ENCODE measurements at places on chromosomes 6 and 20. TPM values are rescaled to one million over a fixed set of nuclear protein-coding genes. Genes with fewer than 3 reads are reported as not detected.
A peak's percentile ranks its signal among the peaks of the same experiment; 100 is the strongest.

- no peak for DNase-seq
Observed at GRCh38 chr6:110628330-110628729, 151.9 kb upstream of the SLC22A16 start.

DNA sequence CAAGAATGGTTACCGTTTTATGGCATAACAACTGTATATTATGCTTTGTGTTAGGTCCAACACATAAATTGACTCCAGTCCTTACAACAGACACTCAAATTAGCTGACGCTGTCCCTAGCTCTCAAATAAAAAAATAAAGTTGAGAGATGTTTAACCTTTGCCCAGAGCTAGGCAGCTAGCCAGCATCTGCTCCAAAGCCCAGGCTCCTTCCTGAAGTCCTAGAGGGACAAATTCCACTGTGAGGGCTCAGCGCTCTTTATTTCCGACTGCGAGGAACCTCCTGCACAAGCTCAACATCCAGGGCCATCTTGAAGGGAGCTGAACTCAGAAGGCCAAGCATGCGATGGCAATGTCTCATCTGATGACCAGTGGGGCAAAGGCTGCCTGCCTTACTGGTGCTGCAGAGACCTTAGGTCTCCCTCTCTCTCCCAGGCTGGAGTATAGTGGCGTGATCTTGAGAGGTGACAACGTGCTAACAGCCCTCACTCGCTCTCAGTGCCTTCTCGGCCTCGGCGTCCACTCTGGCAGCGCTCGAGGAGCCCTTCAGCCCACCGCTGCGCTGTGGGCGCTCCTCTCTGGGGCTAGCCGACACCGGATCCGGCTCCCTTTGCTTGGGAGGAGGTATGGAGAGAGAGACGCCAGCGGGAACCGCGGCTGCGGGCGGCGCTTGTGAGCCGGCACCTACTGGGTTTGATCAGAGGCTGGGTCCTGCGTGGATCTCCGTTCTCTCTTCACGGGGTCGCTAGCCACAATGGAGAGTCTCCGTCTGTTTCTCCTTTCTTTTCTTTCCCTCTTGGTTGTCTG, 24.7 kb upstream of the GFOD1 start:
- no peak for DNase-seq

- no peak for DNase-seq
Observed at GRCh38 chr20:36950414-36951197, 902 bp downstream of the SAMHD1 start.

GRCh38 chr20:64256282-64256935, 861 bp downstream of the PCMTD2 start:
- no peak for DNase-seq

Gene THEMIS
- total RNA-seq, result under 0.01 TPM

Gene JPH2
- total RNA-seq, result under 0.01 TPM

Gene OR2H1
- total RNA-seq, result not detected

Gene RAB44
- 10.5 TPM for total RNA-seq

DNA sequence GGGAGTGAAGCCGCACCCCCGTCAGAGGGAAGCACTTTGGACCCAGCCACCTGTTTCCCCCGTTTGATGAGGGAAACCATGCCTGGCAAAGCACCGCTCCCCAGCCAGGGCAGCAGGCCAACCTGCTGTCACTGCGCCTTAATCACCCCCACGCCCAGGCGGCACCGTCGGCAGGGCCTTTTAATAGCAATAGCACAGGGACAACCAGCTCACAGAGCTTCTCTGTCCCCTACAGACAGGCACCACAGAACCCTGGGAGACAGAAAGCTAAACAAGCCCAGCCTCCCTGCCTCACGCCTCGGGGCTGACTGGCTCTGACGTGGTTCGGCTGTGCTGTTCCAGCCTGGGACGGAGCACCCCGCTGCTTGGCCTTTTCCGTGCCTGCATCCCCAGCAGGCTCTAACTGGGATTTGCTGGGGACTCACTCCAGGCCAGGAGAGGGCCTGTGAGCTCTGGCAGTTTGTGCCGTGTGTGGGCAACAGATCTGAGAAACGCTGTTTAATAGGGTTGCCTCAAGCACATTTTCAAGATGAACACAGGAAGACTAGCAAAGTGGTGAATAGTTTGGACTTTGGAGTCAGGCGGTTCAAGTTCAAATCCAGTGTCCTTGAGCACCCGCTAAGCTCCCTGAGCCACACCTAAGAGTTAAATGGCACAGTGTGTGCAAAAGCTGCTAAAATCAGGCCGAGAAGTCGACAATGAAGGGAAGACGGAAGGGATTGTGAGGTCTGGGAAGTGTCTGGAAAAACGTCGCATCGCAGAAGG, 223.8 kb downstream of the NRN1 start:
- peak; percentile 51 for DNase-seq

GRCh38 chr6:136014454-136015437, 163.2 kb downstream of the PDE7B start:
- DNase-seq, result no peak

DNA sequence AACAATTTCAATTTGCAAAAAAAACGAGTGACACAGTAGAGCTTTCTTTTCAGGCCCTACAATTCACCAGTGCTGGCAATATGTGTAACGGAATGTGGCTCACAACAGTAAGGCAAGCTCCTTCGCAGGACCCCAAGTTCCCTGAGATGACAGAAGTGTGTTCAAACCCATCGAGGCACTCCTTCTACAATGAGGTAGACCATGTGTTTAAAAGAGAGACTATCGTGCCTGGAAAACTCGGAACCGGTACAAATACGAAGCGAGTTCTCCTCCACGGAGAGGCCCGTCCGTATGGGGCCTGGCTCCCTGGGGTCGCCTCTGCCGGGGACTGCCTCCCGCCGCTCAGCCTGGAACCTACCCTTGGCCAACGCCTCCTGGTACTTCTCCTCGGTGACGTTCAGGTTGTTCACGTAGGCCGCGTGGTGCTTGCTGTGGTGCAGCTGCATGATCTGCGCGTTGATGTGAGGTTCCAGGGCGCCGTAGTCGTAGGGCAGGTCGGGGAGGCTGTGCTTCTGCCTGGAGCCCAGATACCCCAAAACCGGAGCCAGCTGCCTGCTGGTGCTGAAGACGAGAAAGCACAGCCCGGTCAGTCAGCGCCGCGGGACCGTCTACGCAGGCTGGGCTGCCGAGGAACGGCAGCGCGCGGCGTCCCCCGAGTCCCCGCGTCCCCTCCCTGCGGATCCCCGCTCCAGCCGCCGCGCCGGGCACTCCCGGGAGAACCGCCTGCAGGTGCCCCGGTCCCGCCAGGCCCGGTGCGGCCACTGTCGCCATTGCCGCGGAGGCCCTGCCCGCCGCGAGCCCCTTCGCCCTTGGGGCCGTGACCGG, 526 bp downstream of the SOD2 start:
- peak; percentile 31 for DNase-seq

GRCh38 chr6:81998432-81998831, 246.0 kb upstream of the TENT5A start:
- no peak for DNase-seq

GRCh38 chr6:168078943-168079405, at the start of gene FRMD1:
TSS of gene FRMD1 (minus strand) at chr6:168079212. CDS start at chr6:168079094, 118 bp downstream.
- DNase-seq, result no peak

DNA sequence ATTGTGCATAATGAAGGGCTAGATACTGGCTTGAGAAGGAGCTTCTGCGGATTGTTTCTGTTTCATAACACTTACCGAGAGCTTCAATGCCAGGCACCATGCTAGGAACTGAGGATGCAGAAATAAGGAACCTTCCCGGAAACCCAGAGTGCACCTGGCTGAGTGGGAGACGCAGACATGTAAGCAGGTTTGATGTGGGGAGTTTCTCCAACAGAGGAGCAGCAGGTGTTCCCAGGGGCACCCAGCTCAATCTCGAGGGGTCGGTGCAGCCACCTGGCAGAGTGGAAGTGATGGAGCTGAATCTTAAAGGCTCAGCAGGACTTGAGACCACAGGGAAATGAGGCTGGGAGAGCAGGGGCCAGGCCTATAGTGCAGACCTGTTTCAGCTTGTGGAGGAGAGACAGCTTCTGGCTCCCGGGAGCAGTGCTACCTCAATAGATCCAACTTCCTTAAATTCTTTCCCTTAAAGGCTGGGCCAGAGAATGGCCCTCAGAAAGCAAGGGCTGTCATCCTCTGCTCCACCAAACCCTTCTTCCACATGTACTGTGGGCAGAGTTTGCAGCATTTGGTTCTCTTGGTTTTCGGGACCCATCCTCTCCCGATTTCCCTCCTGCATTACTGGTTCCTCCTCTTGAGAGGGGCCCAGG, 27.8 kb upstream of the SRC start:
- no peak for DNase-seq

DNA sequence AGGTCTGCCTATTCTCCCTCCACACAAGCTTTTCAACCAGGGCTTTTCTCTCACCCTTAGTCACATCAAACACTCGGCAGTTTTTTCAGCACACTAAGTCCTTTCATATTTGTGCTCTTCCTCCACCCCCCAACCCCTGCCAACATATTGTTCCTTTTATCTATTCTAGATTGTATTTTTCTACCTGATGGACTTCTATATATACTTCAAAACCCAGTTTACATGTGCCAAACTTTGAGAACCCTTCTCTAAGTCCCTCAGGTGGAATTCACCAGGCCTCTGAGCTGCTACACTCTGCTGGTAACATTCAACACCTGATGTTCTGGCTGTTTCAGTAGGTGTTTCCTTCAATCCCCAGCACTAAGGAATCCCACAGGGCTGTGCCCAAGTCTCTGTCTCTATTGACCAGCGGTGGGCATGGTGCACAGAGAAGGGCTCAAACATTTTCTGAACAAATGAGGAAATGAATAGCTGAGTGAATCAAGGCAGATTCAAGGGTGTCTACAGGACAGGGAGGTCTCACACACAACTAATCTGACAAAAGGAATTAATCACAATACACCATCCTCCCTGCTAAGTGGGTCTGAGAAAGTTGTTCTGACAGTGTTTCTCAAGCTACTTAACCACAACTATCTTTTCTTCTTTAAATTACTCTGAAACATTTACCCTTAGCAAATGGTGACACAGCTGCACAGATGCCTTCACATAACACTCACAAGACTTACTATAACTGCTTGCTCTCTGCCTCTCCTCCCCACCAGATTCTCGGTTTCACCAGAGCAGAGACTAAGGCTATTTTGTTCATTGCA, 166.5 kb downstream of the TSHZ2 start:
- DNase-seq, result no peak

DNA sequence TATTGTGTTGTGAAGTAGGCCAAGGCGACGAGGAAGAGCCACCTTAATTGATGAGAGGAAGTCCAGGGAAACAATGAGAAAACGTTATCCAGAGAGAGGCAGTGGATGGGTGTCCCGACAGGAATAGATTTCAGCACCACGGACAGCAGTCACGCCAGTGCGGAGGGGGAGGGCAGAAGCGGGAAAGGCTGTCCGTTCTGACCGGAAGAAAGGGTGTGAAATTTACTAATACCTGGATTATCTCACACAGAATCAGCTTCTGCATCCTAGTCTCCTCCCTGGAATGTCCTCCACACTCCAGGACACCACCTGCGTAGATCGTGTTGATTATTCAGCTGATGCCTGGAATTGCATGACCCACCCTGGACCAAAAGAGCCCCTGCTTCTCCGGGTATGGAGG, 7.4 kb upstream of the BPIFA3 start:
- DNase-seq, result no peak

DNA sequence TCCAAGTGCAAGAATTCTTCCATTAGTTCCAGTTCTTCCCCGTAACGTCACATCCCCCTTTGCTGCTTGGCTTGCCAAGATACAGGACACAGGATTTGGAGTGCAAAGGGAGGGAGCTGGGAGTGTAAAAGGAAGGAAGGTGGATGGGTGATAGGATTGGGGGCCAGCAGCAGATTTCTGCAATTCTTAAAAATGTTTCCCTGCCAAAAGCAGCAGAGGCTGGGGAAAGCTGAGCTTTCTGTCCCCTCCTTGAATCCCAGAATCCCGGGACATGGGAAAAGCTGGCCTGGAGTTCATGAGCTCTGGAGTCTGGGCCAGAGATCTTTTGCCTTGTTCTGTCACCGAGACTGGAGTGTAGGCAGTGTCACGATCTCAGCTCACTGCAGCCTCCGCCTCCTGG, 60.0 kb upstream of the EPB41L1 start:
- no peak for DNase-seq

DNA sequence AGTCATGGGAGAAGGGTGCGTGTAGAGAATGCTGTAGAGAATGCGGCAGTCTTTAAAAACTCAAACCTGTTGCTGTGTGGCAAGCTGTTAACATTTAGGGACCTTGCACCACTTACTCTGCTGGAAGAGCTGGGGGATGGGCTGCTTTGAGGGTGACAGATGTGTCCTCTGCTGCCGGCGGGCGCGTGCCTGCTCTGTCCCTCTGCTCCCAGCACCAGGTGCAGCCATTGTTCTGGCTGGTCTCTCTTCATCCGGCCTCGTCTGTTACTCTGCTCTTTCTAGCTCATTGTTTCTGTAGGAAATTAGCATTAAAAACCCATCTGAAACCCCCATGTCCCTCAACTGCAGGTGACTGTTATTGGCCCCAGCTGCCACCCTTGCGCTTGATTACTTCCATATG, 78.5 kb downstream of the CBFA2T2 start:
- no peak for DNase-seq

DNA sequence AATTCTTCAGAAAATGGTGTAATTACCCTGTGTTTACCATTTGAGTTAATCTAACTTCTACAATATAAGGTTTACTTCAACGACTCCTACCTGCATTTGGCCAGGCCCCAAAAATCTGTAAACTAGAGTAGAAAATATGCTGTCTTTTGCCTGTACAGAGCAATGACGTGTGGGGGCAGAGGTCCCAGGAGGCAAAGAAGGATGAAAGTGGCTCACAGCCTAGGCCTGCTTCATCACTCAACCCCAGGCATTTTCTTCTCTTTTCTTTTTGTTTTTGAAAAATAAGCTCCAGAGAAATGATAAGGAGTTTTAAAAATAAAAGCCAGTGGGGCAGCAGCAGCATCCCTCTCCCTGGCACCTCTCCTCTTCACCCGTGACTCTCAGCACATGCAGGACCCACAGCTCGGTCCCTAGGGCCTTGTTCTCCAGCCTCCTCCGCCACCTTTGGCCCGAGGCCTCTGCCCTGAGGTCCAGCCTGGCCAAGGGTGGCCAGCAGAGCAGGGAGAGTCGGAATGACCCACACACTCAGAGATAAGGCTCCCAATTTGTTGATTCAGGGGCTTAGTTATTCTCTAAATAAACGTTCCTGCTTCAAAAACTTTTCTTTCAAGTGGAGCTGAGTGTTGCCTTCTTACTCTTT, 310.3 kb upstream of the RNF24 start:
- DNase-seq, result no peak

DNA sequence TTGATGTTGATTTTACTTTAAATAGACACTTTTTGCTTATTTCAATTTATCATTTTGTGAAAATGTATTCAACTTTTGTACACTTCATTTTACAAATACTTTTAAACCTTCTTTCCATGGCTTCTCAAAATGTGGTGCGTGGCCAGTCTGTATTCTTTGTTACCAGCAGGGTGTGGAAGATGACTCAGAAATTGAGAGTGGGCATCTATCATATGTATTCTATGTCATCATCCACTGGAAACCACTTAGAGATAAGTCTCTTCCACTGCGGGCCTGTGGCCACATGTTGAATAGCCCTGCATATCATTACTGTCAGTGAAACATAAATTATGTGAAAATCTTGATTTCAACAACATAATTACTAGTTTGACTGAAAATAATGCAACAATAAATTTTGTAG, 52.6 kb upstream of the MC3R start:
- DNase-seq, result no peak

- DNase-seq, result no peak
Observed at GRCh38 chr6:14280006-14280510, 162.5 kb downstream of the CD83 start.

GRCh38 chr6:6293317-6293716, 27.1 kb downstream of the F13A1 start:
- no peak for DNase-seq

Data from hematopoietic multipotent progenitor cell (in vitro differentiated cells).